ENCODE measurements at places on chromosomes 12 and 14. TPM values are rescaled to one million over a fixed set of nuclear protein-coding genes. Genes with fewer than 3 reads are reported as not detected.

DNA sequence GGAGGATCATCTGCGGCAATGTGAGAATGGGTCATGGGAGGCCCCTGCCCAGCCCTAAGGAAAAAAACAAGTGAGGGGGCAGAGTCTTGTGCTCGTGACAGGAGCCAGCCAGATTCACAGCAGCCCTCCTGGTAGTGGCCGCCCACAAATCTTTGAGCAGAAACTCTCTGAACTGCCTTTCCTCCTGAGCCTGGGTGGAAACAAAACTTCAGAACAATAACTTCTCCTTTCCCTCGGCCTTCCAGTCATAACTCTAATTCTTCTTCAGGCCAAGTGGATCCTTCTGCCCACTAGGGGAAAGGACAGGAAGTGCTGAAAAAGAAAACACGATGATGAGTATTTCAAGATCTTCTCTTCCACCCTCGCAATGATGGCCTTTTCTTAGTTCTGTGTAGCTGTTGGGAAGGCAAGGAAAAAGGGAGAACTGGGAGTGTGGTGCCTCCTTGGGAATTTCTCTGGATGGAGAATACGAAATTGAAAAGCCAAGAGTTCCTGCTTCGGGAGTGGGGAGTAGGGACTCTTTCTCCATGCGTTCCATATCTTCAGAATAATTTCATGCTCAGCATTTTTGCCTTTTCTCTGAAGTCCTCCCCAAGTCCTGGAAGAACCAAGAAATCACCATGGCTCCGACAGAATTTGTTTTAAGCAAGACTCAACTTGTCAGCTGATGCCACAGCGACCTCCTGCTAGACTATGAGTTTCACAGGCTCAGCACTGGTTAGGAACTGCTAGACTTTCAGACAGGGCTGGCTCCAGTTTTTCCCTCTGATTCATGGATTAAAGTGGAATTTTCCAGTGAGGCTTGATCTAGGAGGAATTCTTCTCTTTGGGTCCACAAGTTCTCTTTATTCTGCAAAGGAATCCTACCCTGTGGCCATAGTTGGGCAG is 188.9 kb downstream of the CAND1 start:
- no peak for DNase-seq
- H3K4me1 ChIP-seq: peaks cover 29% of the 10 kb centered on the region
- H3K27ac ChIP-seq: no peak overlapping the region
- H3K27me3 ChIP-seq: no peaks in the 10 kb centered on the region
- H3K4me3 ChIP-seq: no peak overlapping the region

GRCh38 chr14:102949801-102950451 is 27.5 kb downstream of the AMN start:
- no peak overlapping the region for H3K4me3 ChIP-seq
- no peak for DNase-seq
- H3K27me3 ChIP-seq: no peaks in the 10 kb centered on the region
- no peak overlapping the region for H3K27ac ChIP-seq
- H3K36me3 ChIP-seq: peaks cover 91% of the 10 kb centered on the region

GRCh38 chr12:53324779-53325510 is 3.5 kb upstream of the AAAS start:
- peaks cover 37% of the 10 kb centered on the region for H3K4me1 ChIP-seq
- H3K4me3 ChIP-seq: no peak overlapping the region
- no peaks in the 10 kb centered on the region for H3K36me3 ChIP-seq
- H3K27me3 ChIP-seq: no peaks in the 10 kb centered on the region
- DNase-seq: peak; percentile 95

GRCh38 chr14:49206828-49207227 is 379.4 kb downstream of the RPS29 start:
- no peaks in the 10 kb centered on the region for H3K27me3 ChIP-seq
- no peak overlapping the region for H3K27ac ChIP-seq
- no peak overlapping the region for H3K4me3 ChIP-seq
- no peak for DNase-seq

DNA sequence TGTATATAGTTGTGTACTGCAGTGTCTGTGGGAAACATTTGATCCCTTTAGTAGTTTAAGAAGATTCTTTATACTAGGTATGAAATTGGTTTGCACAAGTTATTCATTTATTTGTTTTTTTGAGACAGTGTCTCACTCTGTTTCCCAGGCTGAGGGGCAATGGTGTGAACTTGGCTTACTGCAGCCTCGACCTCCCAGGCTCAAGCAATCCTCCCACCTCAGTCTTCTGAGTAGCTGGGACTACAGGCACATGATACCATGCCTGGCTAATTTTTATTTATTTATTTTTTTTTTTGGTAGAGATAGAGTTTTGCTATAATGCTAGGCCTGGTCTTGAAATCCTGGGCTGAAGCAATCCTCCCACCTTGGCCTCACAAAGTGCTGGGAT is 209.4 kb downstream of the RASSF9 start:
- no peaks in the 10 kb centered on the region for H3K27me3 ChIP-seq
- H3K36me3 ChIP-seq: no peaks in the 10 kb centered on the region
- H3K4me3 ChIP-seq: no peak overlapping the region
- peaks cover 16% of the 10 kb centered on the region for H3K4me1 ChIP-seq
- no peak overlapping the region for H3K27ac ChIP-seq
- no peak for DNase-seq

The OR4E2 gene
- not detected for polyA plus RNA-seq

DNA sequence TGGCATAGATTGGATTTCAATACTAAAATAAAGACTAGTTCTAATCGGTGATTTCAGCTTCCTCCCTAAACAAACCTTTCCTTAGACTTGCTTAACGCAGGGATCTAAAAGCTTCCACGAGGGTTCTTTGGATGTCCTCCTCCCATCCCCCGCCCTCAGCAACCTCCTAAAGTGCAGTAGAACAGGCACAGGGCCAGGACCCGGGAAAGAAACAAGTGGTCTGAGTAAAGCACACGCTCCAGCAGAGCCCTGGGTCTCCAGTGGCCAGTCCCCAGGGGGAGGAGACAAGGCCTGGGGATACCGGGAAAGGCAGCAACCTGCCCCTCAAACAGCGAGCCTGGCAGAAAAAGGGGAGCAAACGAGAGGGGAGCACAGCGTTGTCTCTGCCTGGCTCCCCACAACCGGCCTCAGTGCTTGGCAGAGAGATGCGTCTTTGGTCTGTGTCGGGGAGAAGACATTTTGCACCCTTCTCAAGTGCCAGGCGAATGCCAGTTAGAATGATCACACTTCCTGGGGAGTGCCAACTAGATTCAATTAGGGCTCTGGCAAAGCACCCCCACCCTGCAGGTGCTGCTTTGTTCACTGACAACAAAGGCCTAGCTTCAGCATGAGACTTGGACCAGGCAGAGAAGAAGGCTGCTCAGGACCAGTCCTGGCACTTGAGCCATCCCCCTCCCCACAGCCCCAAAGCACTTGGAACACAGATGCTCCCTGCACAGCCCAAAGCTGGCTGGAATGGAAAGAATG is 17.1 kb upstream of the SLC6A12 start:
- no peaks in the 10 kb centered on the region for H3K36me3 ChIP-seq
- no peaks in the 10 kb centered on the region for H3K4me1 ChIP-seq
- no peak for DNase-seq
- no peak overlapping the region for H3K4me3 ChIP-seq
- H3K27ac ChIP-seq: no peak overlapping the region

All from adrenal gland (tissue), 19 donors.